ENCODE measurements at places on chromosomes 7 and 10. TPM values are rescaled to one million over a fixed set of nuclear protein-coding genes. Genes with fewer than 3 reads are reported as not detected.

The MAPK8 gene
- total RNA-seq, result 50.3 TPM

The VSTM2A gene
- not detected for total RNA-seq

The CD36 gene
- 0.83 TPM for total RNA-seq

The PRLHR gene
- total RNA-seq, result not detected

The CYP3A5 gene
- 9.9 TPM for total RNA-seq

The CPXM2 gene
- total RNA-seq, result not detected

The LBX1 gene
- not detected for total RNA-seq

The INA gene
- 14.1 TPM for total RNA-seq

The OR6B1 gene
- total RNA-seq, result not detected

The ZPBP gene
- total RNA-seq, result not detected

The PDAP1 gene
- 157 TPM for total RNA-seq

The CTAGE6 gene
- total RNA-seq, result 0.17 TPM

The FAM25C gene
- total RNA-seq, result not detected

The RELN gene
- total RNA-seq, result not detected

The JCAD gene
- total RNA-seq, result 62.0 TPM

The CCDC146 gene
- 1.1 TPM for total RNA-seq

The SEMA3C gene
- total RNA-seq, result 12.4 TPM

The PHYHIPL gene
- total RNA-seq, result 0.33 TPM

The CCAR1 gene
- 141 TPM for total RNA-seq

The GCK gene
- not detected for total RNA-seq

DNA sequence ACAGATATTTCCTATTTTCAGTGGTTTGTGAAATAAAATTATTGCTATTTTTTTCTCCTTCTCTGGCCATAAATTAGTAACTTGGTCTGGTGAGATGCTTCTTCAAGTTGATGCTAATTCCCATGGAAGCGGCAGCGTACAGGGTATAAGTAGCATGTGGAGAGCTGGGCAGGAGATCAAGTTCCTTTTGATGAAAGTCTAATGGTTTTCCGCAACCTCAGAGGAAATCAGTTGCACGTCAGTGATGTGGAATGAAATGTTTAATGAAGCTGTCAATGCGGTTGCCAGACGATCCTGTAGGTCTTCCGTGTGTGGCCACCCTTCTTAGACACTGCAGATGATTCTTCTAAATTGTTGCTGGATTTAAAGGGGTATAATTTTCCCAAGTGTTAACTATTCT, 236.4 kb upstream of the GRM3 start:
- no peaks in the 10 kb centered on the region for H3K36me3 ChIP-seq
- H3K27ac ChIP-seq, result no peak overlapping the region
- H3K4me3 ChIP-seq, result no peak overlapping the region

GRCh38 chr7:4880218-4880617, 3.3 kb downstream of the RADIL start:
- no peaks in the 10 kb centered on the region for H3K36me3 ChIP-seq
- H3K4me3 ChIP-seq, result no peak overlapping the region
- H3K27me3 ChIP-seq, result no peaks in the 10 kb centered on the region
- no peak for DNase-seq

- no peaks in the 10 kb centered on the region for H3K4me1 ChIP-seq
- DNase-seq, result no peak
- no peaks in the 10 kb centered on the region for H3K36me3 ChIP-seq
- no peak overlapping the region for H3K4me3 ChIP-seq
- no peak overlapping the region for H3K27ac ChIP-seq
- no peaks in the 10 kb centered on the region for H3K27me3 ChIP-seq
Observed at GRCh38 chr7:116650436-116650835, 21.6 kb upstream of the MET start.

GRCh38 chr10:78402591-78402990, 368.9 kb downstream of the RPS24 start:
- peak overlapping the region; percentile 62 for H3K27ac ChIP-seq
- peaks cover 22% of the 10 kb centered on the region for H3K4me1 ChIP-seq
- peak; percentile 14 for DNase-seq
- no peaks in the 10 kb centered on the region for H3K27me3 ChIP-seq
- H3K4me3 ChIP-seq, result no peak overlapping the region
- no peaks in the 10 kb centered on the region for H3K36me3 ChIP-seq

DNA sequence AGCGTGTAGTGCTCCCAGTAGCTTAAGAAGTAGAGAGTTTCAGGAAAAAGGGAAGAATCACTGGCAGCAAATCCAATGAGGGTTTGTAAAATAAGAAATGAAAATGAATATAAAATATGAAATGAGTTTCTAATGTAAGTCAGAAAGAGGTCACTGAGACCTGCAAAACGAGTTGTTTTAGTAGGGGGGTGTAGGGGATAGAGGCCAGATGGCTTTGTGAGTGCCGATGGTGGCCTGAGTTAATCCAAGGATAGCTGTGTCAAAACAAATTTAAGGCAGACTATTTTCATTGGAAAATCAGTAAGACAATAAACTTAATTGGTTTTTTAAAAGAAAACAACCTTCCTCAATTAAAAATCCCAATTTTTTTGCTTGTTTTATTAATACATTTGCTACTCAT, 745 bp upstream of the ASB15 start:
- H3K4me3 ChIP-seq, result no peak overlapping the region
- no peak for DNase-seq
- H3K27me3 ChIP-seq, result no peaks in the 10 kb centered on the region
- H3K36me3 ChIP-seq, result no peaks in the 10 kb centered on the region

- no peaks in the 10 kb centered on the region for H3K36me3 ChIP-seq
- H3K27ac ChIP-seq, result no peak overlapping the region
- DNase-seq, result no peak
- no peaks in the 10 kb centered on the region for H3K27me3 ChIP-seq
- H3K4me1 ChIP-seq, result no peaks in the 10 kb centered on the region
Observed at GRCh38 chr10:88028072-88028471, 164.6 kb downstream of the PTEN start.

- no peak overlapping the region for H3K4me3 ChIP-seq
- H3K36me3 ChIP-seq, result no peaks in the 10 kb centered on the region
- no peak for DNase-seq
- no peaks in the 10 kb centered on the region for H3K27me3 ChIP-seq
- H3K27ac ChIP-seq, result no peak overlapping the region
Observed at GRCh38 chr7:105849122-105849855, 27.1 kb downstream of the ATXN7L1 start.

DNA sequence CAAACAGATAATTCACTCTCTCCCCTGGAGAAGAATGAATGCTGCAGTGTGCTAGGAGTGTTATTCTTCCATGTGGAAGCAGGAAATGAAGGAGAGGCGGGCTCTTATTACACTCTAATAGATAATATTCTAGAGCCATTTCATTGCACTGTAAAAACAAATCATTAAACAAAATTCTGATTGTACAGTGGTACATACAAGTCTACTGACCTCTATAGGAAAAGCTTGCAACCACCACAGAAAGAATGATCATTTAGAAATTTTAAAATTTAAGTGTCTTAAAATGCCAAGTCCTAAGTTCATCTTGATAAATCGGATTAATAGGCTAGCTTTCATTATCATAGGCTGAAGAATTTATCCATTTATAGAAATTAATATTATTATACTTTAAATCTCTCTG, 960.3 kb upstream of the LRRN3 start:
- DNase-seq, result no peak
- H3K36me3 ChIP-seq, result no peaks in the 10 kb centered on the region
- no peak overlapping the region for H3K27ac ChIP-seq
- H3K27me3 ChIP-seq, result no peaks in the 10 kb centered on the region
- no peak overlapping the region for H3K4me3 ChIP-seq

DNA sequence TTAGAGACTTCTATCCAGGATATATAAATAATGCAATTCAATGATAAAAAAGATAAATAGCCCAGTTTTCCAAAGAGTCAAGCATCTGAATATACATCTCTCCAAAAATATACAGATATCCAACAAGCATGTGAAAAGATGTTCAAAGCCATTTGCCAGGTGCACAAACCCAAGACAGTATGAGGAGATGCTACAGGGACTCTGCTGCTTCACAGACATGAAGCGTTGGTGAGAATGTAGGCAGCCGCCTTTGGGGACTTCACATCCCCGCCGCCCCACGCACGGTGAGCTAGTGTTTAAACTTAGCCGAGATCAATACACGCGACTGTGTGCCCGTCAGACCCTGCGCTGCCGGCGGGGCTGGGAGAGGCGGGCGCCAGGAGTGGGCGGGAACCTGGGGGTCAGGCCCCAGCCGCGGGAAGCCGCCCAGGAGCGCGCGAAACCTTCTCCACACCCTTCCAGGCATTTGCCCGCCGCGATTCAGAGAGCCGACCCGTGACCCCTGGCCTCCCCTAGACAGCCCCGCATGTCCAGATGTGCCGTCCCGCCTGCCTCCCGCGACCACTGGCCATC, 927 bp upstream of the ALOX5 start:
- H3K4me1 ChIP-seq, result no peaks in the 10 kb centered on the region
- H3K36me3 ChIP-seq, result no peaks in the 10 kb centered on the region
- H3K27ac ChIP-seq, result no peak overlapping the region
- H3K27me3 ChIP-seq, result peaks cover 76% of the 10 kb centered on the region

GRCh38 chr7:151088019-151088855, 2.0 kb downstream of the AGAP3 start:
- DNase-seq, result no peak
- no peaks in the 10 kb centered on the region for H3K27me3 ChIP-seq

DNA sequence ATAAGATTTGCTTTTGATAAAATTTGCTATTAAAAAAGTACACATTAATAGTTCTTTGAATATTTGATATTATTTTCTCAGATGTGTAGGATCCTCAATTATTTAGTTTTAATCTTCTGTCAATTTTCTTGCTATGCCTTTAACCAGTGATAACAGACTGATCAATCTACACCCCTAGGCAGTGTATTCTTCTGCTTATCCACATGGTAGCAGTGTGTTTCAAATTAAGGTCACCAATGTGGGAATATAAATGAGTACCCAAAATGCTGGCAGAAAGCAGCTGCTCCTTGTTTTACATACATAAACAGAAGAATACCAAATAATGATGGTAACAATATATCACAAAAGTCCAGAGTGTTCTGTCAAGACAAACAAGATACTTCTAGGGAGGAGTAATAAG, 87.0 kb downstream of the SKAP2 start:
- H3K4me1 ChIP-seq, result no peaks in the 10 kb centered on the region
- DNase-seq, result no peak
- peaks cover 17% of the 10 kb centered on the region for H3K27me3 ChIP-seq
- no peak overlapping the region for H3K27ac ChIP-seq

- DNase-seq, result no peak
- H3K36me3 ChIP-seq, result no peaks in the 10 kb centered on the region
- no peak overlapping the region for H3K4me3 ChIP-seq
- no peaks in the 10 kb centered on the region for H3K4me1 ChIP-seq
Observed at GRCh38 chr10:69037489-69037888, 48.9 kb downstream of the KIFBP start.

GRCh38 chr7:103048833-103049232, 25.8 kb downstream of the FBXL13 start:
- no peaks in the 10 kb centered on the region for H3K27me3 ChIP-seq
- no peak overlapping the region for H3K27ac ChIP-seq
- no peak overlapping the region for H3K4me3 ChIP-seq
- H3K4me1 ChIP-seq, result no peaks in the 10 kb centered on the region

GRCh38 chr10:77798940-77799339, 127.6 kb downstream of the DLG5 start:
- H3K27me3 ChIP-seq, result no peaks in the 10 kb centered on the region

- no peak overlapping the region for H3K4me3 ChIP-seq
- no peaks in the 10 kb centered on the region for H3K27me3 ChIP-seq
- H3K4me1 ChIP-seq, result peaks cover 23% of the 10 kb centered on the region
- no peaks in the 10 kb centered on the region for H3K36me3 ChIP-seq
- no peak for DNase-seq
Observed at GRCh38 chr7:151431768-151432311, 8.1 kb downstream of the CRYGN start.

- H3K36me3 ChIP-seq, result no peaks in the 10 kb centered on the region
- H3K27me3 ChIP-seq, result no peaks in the 10 kb centered on the region
- peaks cover 7% of the 10 kb centered on the region for H3K4me1 ChIP-seq
- peak; percentile 78 for DNase-seq
- no peak overlapping the region for H3K27ac ChIP-seq
Observed at GRCh38 chr10:69901628-69902505, 100.2 kb downstream of the COL13A1 start.

DNA sequence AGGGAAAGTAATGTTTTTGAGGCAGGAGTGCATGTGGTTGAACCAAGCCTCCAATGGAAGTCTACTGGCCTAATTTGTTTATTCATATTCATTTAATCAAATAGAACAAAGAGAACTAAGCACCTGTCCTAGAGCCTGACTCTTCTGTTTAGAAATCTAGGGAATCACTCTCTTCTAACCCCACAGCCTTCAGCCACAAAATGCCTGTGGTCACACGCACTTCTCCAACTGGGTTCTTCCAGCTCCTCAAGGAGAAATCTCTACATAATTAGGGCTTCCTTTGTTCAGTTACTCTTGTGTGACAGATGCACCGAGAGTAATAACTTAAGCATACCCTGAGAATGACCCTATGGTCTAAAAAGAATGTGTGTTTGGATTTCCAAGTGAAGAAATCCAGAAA, 133.7 kb upstream of the NAMPT start:
- no peaks in the 10 kb centered on the region for H3K27me3 ChIP-seq
- no peaks in the 10 kb centered on the region for H3K36me3 ChIP-seq
- peaks cover 42% of the 10 kb centered on the region for H3K4me1 ChIP-seq
- no peak for DNase-seq

DNA sequence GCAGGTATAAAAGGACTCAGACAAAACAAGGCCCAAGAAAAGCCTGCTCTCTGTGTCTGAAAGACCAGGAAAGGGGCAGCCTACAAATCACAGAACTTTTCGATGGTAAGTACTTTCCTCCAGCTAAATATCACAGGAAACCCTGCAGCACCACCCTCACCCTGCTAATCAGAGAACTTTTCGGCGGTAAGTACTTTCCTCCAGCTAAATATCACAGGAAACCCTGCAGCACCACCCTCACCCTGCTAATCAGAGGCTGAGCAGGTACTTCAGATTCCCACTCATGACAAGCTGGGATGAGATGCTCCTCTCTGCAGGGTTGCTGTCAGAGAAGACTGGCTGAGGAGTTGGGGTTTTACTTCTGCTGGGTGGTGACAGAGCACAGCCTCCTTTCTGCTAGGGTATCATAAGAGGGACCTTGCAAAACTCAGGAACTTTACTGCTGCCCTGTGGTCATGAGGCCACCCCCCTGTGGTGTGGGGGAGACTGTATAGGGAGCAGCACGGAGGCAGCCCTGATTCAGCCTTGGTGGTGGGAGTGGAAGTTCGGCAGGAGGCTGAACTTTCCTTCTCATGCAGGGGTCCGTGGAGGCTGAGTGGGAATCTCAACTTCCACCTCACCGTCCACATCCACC, 7.2 kb downstream of the WDR37 start:
- no peak overlapping the region for H3K27ac ChIP-seq
- DNase-seq, result no peak
- peaks cover 8% of the 10 kb centered on the region for H3K4me1 ChIP-seq
- H3K27me3 ChIP-seq, result no peaks in the 10 kb centered on the region
- no peak overlapping the region for H3K4me3 ChIP-seq

All from A673 (cell line).